SK-N-MC (cell line): ENCODE measurements at places on chromosomes 2 and 18.

DNA sequence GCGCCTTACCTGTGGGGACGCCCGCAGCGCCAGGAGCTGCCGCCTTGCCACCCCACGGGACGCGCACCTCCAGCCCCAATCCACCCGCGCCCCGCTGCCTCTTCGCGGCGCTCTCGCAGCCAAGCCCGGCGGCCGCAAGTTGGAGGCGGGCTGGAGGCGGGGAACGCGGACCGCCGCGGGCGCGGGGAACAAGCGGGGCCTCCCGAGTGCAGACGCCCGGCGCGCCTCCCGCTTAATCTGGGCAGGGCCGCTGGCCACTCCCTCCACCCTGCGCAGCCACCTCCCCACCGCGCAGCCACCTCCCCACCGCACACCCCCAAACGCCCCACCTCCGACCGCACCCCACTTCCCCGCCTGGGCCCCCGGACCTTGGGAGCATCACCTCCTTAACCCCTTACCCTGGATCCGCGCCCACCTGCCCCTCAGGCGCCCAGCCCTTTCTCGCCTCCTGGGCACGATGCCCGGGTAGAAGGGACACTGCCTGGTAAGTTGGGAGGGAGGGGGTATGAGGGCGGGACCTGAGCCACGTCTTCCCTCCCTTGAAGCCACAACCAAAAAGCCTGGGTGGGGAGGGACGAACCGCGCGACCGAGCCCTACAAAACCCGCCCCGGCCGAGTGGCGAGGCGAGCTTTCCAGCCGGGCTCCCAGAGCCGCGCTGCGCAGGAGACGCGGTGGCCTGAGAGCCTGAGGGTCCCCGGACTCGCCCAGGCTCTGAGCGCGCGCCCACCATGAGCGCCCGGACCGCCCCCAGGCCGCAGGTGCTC, at the start of the genes COL4A3 and COL4A4:
Gene COL4A3 (plus strand): TSS at position 627 of the 765 bp plus-strand sequence. CDS start 103 bp downstream, at position 730.
Gene COL4A4 (minus strand): TSS at position 208 of the 765 bp plus-strand sequence. CDS start 16,722 bp downstream, outside the sequence.
- DNase-seq: no peak

DNA sequence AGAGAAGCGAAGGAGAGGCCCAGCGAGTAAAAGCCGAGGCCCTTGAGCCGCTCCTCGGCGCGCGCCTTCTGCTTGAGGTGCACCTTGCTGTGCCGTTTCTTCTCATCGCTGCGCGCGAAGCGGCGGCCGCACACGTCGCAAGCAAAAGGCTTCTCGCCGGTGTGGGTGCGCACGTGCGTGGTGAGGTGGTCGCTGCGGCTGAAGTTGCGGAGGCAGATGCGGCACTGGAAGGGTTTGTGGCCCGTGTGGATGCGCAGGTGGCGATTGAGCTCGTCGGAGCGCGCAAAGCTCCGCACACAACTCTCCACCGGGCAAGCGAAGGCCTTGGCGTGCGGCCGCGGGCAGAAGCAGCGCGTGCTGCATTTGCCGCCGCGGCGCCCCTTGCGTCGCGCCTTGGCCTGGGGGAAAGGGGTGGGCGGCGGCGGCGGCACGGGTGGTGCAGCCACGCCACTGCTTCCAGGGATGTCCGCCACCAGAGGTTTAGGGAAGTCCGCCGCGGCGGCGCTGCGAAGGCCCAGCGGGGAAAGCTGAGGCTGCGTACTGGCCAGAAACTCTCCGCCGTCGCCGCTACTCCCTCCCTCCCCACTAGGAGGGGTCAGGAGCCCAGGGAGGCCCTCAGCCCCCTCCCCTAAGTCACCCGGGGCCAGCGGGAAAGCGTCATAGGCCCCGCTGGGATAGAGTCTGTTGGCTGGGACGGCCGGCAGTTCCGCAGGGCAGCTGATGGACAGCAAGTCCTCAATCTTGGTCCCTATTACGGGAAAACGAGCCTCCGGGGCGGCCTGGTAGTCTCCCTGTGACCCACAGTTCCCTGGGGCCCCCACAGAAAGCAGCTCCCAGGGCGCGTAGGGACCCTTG, 1.7 kb downstream of the EGR4 start:
- no peak for DNase-seq

GRCh38 chr2:195646424-195646823, 10.6 kb upstream of the SLC39A10 start:
- no peak for DNase-seq

- DNase-seq: no peak
Observed at GRCh38 chr2:145755019-145755837, 1235.3 kb upstream of the ZEB2 start.

DNA sequence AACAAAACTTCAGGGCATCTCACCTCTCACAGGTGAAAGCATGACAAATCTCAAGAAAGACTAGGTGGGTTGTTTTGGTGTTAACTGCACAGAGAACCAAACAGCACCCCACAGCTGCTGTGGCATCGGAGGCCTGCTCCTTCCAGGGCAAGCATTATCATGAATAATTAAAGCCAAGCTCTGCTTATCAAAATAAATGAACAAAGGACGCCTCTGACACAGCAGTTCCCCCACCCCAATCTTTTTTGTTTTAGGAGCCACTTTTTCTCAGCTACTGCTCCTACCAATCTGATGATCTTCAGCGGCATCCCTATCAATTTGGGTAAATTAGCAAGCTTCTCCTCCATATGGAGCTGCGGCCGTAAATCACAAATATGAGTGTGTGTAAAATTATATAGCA, 58.6 kb downstream of the KLF7 start:
- DNase-seq: no peak

GRCh38 chr2:149400997-149401396, 70.6 kb downstream of the LYPD6 start:
- no peak for DNase-seq

DNA sequence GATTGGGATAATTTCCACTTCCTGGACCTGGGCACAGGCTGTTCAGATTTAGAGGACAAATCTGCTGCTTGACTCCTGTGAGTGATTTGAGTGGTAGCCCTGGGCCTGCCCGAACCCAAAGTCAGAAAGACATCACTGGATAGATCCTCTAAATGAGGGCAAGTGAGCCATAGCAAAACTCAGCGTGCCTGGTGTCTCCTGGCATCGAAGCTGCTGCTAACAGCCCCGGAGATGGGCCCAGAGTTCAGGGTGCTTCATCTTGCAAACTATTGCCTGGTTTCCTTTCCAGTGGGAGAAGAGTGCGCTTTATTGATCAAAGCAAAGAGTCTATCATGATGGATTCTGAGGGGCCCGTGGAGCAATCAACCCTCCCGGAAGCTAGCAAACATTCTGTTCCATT, 153.1 kb upstream of the KLHL29 start:
- no peak for DNase-seq

DNA sequence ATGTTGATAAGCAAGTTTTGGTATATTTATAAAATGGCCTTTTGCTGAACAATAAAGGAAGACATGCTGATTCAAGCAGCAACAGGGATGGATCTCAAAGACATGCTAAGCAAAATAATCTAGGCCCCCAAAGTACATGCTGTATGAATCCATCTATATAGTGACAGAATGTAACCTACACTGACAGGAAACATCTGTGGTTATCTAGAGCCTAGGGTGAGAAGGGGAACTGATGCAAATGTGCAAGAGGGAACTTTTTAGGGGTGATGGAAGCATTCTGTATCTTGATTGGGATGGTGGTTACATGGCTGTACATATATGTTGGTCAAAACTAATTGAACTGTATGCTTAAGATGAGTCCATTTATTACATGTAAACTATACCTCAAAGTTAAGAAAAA, 24.2 kb downstream of the CNRIP1 start:
- DNase-seq: no peak

- no peak for DNase-seq
Observed at GRCh38 chr2:173970516-173970924, 5.3 kb upstream of the SP3 start.

DNA sequence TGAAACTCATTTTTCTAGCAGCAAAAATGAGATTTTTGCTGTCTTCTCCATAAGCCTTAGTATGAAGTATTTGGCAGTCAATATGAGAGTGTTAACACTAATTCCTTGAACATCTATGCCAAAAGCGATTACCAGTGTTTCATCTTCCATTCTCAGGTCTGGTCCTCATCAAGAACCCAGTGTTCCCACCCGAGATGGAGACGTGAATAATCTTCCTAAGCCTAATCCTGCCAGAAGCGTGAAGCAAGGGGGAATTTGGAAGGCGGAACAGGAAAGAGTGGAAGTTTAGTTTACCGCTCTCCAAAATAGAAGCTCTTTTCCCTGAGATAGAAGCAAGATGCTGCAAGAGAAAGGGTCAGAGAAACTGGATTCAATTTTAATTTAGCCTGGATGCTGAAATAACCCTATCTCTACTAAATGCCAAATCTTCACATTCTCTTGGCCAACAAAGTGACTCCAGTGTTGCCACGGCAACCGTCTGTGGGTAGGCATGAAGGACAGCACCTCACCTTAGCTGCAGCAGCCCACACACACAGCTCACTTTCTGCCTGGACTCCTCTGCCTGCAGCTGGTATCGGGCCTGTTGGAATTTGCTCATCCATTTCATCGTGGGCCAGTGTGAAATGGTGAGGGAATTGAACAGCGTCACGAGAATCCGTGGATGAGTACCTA, 711.1 kb downstream of the CBLN2 start:
- DNase-seq: no peak

GRCh38 chr2:106159866-106160785, 34.0 kb downstream of the UXS1 start:
- DNase-seq: no peak

DNA sequence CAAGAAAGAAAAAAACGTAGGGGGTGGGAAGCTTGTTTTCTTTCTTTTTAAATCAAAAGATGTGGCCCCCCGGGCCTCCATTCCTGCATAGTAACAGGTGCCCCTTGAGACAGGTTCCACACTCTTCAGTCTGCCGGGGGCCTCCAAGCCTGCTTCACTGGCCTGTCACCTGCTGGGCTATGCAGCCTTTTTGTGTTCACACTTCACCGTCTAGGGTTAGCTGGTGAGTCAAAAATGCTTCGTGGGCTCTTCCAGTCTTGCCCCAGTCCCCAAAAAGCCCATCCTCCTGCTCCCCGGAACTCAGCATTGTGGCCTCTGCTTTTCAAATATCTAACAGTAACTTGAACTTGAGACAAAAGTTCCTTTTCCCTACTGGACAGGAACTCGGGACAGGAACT, 67.9 kb downstream of the POLR1A start:
- DNase-seq: no peak

GRCh38 chr2:181130686-181131085, 150.3 kb downstream of the UBE2E3 start:
- no peak for DNase-seq

GRCh38 chr2:237421542-237422116, 7.7 kb upstream of the COL6A3 start:
- no peak for DNase-seq
